ENCODE measurements at places on chromosomes 7 and 10. TPM values are rescaled to one million over a fixed set of nuclear protein-coding genes. Genes with fewer than 3 reads are reported as not detected.

The NODAL gene
- total RNA-seq = not detected

The PRLHR gene
- not detected for total RNA-seq

The FGFR2 gene
- total RNA-seq = 64.0 TPM

The PRSS1 gene
- total RNA-seq = not detected

The CFAP69 gene
- total RNA-seq = 12.3 TPM

The MRLN gene
- not detected for total RNA-seq

The RBP4 gene
- 11.1 TPM for total RNA-seq

The SLC29A3 gene
- 3.1 TPM for total RNA-seq

The TUBB8 gene
- total RNA-seq = not detected

The H2BK1 gene
- total RNA-seq = not detected

The SFTPA1 gene
- total RNA-seq = not detected

The FAM237B gene
- not detected for total RNA-seq

The SPDYE8 gene
- not detected for total RNA-seq

The LIMK1 gene
- total RNA-seq = 15.6 TPM

The TMEM236 gene
- 0.22 TPM for total RNA-seq

The IGFBP1 gene
- total RNA-seq = 20.5 TPM

The FGL2 gene
- total RNA-seq = 3.5 TPM

The CYP3A4 gene
- not detected for total RNA-seq

The KDM7A gene
- 23.8 TPM for total RNA-seq

The PDE6C gene
- not detected for total RNA-seq

The NKX1-2 gene
- total RNA-seq = not detected

The PSD gene
- 1.8 TPM for total RNA-seq

The FRMPD2 gene
- total RNA-seq = not detected

The SYT15B gene
- 0.39 TPM for total RNA-seq
